A172 (cell line): ENCODE measurements at places on chromosomes 3 and 15. TPM values are rescaled to one million over a fixed set of nuclear protein-coding genes. Genes with fewer than 3 reads are reported as not detected.

DNA sequence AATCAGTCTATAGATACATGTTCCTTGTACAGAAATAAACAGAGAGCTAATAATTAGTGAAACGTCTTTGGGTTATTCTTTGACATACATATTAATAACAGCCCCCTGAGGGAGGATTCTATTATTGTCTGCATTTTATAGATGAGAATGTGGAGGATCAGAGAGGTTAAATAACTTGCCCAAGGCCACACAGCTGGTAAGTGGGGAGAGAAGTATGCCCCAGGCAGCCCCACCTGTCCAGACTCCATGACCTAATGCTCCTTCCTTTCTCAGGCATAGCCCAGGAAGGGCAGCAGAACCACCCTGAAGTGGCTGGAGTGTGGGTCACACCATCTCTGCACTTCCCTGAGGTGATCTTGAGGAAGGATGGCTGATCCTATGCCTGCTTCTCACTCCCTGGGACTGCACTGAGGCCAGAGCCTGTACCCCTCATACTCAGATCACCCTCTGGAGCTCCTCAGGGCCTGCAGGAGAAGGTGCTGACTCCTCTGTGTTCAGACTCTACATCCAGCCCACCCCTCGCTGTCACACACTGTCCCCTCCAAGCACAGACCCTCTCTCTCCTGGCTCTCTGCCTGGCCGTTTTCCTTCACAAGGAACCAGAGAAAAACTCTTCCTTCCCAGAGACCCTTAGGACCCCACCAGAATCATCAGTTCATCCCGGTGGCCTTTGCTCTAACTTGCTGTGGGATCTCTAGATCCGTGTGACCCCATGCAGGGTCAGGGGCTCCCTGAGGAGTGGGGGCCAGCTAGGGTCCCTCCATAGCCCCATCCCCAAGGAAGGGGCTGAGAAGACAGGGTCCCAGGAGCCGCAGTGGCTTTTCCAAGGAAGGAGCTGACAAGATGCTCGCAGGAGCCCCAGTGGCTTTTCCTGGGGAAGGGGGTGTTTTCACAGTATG lies 4.4 kb upstream of the HHATL start:
- no peak for DNase-seq

DNA sequence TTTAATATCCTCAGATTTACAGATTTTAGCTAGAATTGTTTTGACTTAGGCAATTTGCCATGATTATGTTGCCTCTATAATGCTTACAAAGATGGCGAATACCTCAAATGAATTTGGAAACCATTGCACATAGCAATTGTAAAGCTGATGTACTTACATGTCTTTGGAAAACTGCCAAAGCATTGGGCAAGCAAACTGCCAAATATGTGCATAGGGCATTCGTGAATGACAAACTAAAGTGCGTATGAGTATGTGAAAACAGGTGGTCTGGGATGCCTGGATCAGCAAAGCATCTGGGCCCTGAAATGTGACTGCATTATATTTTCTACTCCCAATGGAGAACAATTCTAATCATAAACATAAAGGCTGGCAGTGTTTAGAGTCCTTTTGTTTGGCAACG lies 445.3 kb upstream of the ROBO1 start:
- no peak for DNase-seq

DNA sequence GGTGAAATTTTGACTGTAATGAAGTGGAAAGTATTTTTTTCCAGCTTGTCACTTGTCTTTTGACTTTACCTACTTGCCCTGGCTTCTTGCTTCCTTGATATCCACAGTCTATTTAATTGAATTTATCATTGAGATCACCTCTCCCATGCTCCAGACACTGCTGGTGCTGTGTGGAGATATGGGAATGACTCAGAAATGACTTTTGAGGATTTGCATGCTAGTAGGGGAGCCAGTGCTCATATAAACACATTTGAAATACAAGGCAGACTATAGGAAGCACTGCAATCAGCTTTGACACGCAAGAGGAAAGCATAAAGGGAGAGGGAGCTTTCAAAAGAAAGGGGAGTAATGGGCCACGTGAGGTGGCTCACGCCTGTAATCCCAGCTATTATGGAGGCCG lies 7.3 kb upstream of the TRPM1 start:
- no peak for DNase-seq

DNA sequence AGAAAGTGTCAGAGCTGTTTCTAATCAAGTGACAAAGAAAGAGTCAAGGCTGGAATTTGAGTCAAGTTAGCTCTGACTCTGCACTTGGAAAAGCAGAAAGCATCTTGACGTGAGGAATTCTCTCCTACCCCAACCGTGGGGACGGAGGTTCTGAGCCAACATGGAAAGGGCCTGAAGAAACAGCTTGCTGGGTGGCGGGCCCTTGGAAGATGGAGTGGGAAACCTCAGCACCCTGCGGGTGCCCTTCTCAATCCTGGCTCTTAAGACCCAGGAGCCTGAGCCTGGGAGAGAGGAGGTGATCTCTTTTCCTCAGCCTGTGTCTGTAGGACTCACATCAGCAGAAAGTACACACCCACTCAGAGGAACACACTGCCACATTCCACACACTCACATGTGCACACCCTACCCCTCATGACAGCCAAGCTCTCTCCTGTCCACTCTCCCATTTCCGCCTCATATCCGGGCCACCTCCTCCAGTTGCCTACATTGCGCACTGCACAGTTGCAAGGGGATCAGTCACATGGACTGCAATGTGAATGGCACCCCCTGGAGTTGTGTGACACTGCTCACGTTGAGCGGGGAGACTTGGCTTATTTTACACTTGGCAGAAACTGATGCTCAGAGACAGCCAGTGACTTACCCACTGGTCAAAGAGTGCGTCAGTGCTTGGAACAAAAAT lies 101.5 kb upstream of the SLC6A6 start:
- no peak for DNase-seq

DNA sequence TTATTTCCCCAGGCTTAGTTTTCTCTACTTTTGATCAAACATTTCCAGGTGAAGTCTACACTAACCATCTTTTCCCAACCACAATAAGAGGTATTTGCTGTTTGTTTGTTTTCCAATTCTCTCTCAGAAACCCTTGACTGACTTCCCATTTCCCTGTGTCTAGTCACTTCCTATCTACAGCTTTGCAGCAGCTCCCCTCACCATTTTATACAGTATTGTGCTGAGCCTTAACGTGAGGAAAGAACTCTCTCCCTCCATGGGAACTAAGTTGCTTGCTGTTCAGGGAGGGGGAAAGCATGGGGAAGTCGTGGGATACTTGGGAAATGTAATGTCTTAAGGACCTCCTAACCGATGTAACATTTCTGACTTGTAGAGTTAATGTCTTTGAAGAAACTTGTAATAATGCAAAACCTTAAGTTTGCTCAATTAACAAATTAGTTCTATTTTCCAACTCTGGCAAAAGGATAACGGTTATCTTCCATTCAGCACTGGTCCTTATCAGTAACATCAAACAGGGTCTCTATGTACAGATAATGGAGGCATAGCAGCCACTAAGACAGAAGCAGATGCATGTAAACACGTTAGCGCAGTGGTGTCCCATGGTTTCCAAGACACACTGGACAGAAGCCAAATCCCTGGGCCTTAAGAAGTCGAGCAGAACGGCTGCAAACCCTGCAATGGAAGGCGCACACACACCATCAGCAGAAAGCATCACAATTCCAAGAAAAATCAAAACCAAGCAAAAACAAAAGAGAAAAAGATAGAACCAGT lies 39.7 kb downstream of the NPTN start:
- no peak for DNase-seq

GRCh38 chr3:52210550-52211046 lies 12.6 kb downstream of the ALAS1 start:
- DNase-seq = no peak

Gene ISLR
- total RNA-seq = 0.41 and 0.53 TPM in 2 replicates

DNA sequence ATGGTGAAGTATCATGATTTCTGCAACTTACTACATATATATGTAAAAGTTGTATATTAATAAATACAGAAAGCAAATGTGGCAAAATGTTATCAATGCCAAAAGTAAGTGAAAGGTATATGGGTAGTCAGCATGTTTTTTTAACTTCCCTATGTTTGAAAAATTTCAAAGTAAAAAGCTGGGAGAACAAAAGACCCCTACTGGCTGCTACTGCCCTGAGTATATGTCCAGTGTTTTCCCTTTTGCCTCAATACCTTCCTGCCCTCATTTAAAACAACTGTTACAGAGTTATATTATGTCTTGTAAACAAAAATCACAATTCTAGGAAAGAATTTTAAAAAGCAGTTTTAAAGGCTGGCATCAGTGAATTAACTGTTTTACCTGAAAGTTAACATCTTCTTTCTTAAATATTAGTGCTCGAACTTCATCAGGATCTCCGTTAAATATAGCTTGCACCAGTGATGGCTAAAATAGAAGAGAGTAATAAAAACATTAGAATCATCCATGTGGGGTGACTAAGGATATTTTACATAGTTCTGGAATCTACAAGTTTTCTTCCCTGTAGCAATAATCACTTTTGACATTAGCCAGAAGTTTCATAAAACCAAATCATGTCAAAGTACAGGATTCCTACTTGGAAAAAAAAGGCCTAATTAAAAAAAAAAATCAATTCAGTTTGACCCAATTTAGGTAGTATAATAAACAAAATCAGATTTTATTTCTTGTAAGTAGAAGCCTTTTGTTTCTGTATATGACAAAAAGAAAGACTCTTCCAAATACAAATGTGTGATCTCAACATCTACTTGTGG lies 2.7 kb downstream of the ANKRD28 start:
- no peak for DNase-seq

DNA sequence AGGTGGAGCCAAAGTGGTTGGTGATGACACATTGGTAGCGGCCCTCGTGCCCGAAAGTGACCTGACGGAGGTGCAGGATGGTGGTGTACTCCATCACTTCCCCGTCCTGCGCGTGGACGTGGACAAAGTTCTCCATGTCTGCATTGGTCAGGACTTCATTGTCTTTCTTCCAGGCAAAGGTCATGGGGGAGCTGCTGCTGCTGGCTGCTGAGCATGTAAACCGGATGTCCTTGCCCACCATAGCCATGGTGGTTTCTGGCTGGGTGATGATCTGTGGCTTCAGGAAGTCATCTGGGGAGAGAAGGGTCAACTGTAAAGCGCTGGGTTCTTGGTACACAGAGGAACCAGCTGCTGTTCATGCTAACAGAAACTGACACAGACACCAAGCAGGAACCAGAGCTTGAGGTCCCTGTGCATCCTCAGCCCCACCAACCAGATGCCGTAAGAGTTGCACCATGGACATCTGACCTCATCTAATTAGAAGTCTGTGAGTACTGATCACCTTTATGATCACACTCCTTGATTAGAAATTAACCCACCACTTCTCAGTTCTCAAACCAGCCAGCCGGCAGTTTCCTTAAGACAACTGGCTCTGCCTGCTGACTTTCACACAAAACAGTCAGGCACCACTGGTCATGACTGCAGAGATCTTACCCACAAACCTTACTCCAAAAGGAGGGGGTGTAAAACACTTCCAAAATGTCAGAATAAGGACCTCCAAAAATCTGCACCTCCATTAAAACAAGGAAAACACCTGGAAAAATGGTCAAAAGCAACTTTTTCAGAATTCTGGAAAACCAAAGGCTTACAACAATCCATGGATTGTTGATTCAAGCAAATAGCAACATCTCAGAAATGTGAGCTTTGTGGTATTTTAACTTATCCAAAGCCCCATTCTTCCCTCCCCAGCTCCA lies 114.6 kb downstream of the LRIG1 start:
- DNase-seq = no peak

Gene EPHA3
- not detected in 2 replicates for total RNA-seq

- DNase-seq = no peak
Observed at GRCh38 chr3:196640297-196641018, 964 bp downstream of the NRROS start.

Gene STXBP5L
- total RNA-seq = 0.17 and 0.36 TPM in 2 replicates

DNA sequence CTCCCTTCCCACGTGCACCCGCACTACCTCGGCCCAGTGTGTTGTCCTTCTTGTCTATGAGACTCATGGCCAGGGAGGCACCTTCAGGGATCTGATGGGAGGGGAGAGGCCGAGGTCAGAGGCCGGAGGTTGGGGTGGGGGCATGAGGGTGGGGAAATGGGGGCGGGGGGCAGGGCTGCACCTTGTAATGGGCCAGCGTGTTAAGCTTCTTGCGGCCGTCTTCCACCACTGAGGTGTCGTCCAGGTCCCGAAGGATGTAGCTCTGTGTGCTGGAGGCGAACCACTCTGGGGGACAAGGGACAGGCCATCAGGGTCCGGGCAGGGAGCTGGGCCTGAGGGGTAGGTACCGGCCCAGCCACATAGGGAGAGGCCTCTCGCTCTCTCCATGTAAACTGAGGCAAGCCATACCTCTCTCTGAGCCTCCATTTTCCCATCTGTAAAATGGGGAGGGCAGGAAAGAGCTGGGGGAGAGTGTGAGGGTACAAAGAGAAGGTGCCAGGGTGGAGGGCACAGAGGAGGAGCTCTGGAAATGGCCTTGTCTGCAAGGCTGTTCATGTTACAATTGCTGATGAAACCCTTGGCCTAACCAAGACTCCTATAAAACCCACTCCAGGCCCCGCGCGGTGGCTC lies 18.8 kb downstream of the H1-8 start:
- DNase-seq = no peak

- no peak for DNase-seq
Observed at GRCh38 chr15:92541291-92542200, 114.0 kb downstream of the FAM174B start.

Gene GOLGA6L10
- total RNA-seq = 0.07 TPM in 1 of 2 replicates, not detected in the other

Gene TMCC1
- 9.0 and 14.7 TPM in 2 replicates for total RNA-seq

DNA sequence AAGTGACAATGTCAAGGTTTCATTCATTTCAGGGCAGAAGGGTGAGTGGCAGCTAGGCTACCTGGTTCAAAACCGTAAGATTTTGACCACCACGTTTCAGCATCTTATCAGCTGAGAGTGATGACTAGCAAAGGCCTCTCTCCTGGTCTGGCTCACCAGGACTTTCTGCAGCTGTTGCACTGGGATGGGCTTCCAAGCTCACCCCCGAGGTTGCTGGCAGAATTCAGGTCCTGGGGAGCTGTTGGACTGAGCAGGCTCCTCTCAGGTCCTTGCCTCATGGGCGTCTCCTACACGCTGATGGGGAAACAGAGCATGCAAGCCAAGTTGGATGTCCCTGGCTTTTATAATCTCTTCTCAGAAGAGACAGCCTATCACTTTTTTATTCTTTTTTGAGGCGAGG lies 88.8 kb upstream of the RNU6-1 start:
- no peak for DNase-seq

DNA sequence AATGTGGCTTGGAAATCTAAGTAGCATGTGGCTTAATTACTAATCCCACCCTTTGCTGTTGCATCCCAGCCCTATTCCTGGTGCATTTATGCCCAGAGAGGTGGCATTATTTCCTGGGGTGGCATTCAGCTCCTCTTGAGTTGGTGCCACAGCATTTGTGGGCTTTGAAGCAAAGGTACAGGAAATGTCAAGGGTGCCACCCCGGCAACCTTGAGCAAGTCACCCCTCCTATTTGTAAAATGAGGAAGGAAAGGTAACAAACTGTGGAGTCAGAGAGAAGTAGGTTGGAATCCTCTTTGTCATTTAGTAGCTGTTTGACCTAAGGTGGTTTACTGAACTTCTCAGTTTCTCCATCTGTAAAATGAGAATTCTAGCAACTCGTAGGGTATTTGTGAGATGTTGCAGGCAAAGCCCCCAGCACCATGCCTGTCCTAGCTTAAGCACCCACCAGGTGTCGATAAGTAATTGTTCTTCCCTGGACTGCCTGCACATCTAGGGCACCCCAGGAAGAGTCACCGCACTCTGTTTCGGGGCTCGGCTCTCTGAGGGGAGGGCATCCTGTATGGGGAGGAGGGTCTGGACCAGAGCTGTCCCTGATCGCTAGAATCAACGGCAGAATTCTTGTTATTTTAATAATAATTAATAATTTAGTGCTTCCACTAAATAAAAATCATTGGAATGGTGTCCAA lies 17.1 kb downstream of the ISG20 start:
- no peak for DNase-seq

GRCh38 chr3:112117841-112118571 lies 15.0 kb downstream of the GCSAM start:
- DNase-seq = no peak

Gene GOLGA8S
- total RNA-seq = not detected in 2 replicates
